ENCODE measurements at places on chromosomes 7 and 10.

DNA sequence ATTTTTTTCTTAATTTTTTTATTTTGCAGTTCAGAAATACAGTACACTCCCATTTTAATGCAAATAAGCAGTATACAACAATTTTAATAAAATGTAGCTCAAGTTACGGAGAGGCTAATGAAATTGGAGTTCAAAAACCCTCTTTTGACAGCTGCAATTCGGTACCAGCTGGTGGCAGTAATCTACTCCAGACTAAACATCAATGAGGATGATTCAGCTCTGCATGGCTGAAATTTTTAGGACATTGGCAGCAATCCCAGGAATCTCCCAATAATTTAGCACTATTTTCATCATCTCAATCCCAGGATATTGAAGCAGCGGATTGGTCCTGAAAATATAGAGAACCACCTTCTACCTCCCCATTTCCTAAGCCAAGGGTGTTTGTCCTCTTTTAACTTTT is 278.8 kb downstream of the CACNA2D1 start:
- no peak for DNase-seq

- DNase-seq: no peak
Measured at GRCh38 chr7:127571741-127572505, 13.5 kb downstream of the GCC1 start.

DNA sequence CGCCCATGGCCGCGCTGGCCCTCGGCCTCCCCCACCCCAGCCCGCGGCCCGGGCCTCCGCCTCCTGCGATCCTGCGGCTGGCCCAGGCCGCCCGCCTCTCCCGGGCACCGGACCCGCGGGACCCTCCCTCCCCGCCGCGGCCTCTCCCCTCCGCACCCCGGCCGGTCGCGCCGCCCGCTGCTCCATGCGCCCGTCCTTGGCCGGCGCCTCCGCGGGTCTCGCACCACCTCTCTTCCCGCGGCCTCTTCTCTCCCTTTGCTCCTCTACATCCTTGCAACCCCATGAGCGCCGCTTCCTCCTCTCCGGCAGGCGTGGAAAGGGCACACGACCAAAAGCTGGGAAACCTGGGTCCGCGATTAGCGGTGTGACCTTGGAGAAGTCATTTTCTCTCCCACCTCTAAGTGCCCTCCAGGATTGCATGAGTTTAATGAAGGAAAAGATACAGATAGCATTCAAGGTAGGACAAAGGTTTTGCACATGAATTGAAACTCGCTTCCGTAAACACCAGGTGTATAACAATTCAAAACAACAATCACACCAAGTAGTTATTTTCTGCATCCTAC is 448 bp upstream of the SRPK2 start:
- no peak for DNase-seq

GRCh38 chr10:33335551-33335800 is 1.0 kb upstream of the NRP1 start:
- peak; percentile 56 for DNase-seq

GRCh38 chr10:98269435-98269912 is 1.5 kb upstream of the LOXL4 start:
- DNase-seq: no peak

GRCh38 chr7:84647797-84648757 is 453.5 kb upstream of the SEMA3A start:
- DNase-seq: no peak

GRCh38 chr7:129762387-129762969 is 151.0 kb downstream of the NRF1 start:
- DNase-seq: no peak

DNA sequence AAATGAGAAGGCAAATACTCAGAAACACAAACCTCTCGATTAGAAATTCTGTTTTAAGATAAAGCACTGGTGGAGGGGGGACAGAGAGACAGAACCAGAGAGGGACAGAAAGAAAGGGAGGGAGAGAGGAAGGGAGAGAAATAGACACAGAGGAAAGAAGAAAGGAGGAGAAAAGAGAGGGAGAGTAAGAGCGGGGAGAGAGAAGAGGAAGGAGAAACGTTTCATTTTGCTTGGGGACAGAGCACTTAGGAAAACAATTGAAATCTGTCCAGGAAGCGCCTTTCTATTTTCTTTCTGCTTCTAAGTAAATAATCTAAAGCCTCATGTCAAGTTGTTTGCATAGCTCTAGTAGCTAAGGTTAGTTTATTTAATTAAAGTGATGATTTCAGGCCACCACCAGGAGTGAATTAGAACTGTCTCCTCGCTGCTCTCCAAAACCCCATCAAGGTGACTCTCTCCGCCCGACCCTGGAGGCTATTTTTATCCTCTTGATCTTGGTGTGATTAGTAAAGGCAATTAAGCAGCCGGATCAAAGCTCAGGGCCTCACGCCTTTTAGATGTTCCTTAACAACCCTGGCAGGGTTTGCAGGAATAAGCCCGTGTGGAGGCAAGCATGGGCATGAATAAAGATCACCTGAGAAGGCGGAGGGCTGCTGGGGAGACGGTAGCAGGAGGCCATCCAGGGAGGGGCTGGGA is 73.4 kb upstream of the INSIG1 start:
- DNase-seq: no peak

- DNase-seq: no peak
Measured at GRCh38 chr7:39695852-39696586, 72.6 kb downstream of the RALA start.

DNA sequence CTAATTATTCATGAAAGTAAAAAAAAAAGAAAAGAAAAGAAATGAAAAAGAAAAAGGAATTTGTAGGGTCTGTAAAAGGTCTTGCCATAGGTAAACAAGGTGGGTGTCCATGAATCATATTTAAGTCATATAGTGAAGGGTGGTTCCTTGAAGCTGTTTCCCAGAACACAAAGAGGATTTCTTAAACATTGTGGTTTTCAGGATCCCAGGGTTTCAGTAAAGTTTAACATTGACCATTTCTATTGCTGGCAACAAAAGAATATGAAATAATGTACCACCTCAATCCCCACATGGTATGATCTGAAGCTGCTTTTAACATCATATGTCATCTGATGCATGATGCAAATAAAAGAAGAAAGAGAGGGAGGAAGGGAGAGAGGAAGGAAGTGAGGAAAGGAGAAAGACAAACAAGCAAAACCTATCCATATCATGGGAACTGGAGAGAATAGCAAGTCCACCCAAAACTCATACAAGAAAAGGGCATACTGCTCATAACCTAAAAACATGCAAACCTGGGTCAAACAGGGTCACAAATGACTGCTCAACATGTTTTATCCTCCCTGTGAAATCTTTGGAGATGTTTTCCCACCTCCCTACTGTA is 663.5 kb downstream of the SORCS1 start:
- DNase-seq: no peak

- DNase-seq: no peak
Measured at GRCh38 chr10:99520040-99520846, 12.5 kb upstream of the NKX2-3 start.

- no peak for DNase-seq
Measured at GRCh38 chr10:74822521-74823089, 3.8 kb upstream of the KAT6B start.

DNA sequence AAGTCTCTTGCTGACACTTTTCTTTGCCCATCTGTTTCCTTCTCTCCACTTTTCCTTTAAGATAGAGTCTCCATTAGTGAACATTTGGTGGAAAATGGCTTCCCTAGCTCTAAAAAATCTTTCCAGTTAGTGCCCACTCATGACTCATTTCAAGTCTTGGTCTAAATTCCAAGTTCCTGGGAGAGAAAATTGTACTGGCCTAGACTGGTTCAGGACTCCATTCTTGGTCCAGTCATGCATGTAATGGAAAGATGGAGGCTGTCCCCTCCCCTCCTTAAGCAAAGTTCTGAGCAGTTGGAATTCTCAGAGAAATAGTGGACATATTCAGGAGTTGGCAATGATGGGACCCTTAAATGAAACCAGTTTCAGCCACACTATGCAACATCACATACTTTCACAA is 3.8 kb upstream of the ALDH18A1 start:
- DNase-seq: no peak

DNA sequence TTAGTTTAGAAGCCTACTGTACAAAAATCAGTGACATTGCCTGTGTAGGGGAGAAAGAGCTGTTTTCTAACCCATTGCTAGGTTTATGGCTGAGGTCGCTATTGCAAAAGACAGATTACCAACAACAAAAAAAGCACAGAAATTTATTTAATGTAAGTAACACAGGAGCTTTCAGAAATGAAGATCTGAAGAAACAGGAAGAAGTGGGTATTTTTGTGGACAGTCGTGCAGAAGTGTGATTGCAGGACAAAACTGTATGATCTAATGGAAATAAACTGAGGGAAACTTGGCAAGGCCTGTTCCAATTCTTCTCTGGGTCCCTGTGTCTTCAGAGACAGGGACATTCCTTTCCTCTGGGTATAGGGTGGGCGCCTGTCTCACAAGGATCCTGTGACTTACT is 87.4 kb downstream of the APBB1IP start:
- DNase-seq: no peak

- no peak for DNase-seq
Measured at GRCh38 chr7:5222841-5223411, 32.9 kb downstream of the WIPI2 start.

GRCh38 chr10:10665750-10666149 is 351.9 kb upstream of the CELF2 start:
- DNase-seq: no peak

DNA sequence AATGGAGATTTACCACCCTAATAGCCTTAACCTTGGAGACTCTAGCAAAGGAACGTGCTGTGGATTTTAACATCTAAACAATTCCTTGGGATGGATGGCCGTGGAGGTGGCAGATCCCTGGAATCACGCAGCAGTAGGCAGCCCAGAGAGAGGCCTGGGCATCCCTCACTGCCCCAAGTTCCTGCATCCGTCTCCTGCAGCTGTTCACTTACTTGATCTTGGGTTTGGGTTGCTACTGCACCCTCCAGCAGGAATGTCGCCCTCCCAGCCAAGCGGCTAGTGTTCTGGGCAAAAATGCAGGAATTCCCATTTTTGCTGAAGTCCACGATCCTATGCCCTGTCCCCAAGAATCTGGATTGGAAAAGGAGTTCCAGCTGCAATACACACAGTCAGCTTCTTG is 166.7 kb upstream of the SH2B2 start:
- no peak for DNase-seq

DNA sequence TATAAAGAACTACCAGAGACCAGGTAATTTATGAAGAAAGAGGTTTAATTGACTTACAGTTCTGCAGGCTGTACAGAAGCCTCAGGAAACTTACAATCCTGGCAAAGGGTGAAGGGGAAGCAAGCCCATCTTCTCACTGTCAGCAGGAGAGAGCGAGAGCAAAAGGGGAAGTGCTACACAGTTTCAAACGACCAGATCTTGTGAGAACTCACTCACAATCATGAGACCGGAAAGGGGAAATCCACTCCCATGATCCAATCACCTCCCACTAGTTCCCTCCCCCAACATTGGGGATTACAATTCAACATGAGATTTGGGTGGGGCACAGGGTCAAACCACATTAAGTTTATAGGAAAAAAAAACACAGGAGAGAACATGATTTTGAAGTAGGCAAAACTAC is 222.1 kb upstream of the SHH start:
- DNase-seq: no peak

DNA sequence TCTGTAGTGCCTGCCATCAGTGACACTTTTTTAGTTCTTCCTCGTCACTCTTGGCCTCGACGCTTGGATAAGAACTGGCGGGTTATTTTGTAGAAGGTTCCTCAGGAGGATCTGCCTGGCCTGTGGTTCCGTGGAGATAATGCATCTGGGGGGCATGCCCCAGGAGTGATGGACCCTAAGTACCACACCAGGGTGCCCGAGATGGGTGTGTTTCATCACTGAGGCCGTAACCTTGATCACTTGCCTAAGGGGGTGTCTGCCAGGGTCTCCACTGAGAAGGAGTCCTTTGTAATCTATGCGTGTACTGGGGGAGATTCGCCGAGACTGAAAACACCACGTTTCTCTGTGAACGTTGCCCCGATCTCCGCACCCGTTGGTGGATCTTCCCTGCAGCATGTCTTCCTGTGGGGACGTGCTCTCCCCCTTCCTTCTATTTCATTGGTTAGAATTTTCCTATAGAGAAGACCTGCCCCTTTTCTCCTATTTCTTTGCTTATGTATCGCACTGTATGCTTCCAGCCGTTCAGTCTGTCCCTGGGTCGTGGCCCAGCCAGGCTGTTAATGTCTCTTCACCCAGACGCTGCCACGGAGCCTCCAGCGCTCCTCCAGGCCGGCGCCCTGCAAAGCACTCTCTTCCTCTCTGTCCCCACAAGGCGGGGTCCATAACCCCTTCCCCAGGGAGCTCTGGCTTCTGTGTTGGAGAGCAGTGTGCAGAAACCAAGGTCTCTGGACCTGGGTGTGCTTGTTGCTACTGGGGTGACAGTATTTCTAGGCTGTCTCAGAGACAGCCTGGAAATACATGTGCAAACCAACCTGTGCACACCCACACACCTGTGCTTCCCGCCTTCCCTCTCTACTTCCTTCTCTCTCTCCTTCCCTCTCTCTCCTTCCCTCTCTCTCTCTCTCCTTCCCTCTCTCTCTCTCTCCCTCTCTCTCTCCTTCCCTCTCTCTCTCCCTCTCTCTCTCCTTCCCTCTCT is 14.4 kb upstream of the DPYSL4 start:
- no peak for DNase-seq

- DNase-seq: no peak
Measured at GRCh38 chr7:128591705-128592104, 80.4 kb upstream of the GARIN1A start.

Data from GM13977 (cell line).